ENCODE measurements at places on chromosomes 11 and 22.
A peak's percentile ranks its signal among the peaks of the same experiment; 100 is the strongest.

DNA sequence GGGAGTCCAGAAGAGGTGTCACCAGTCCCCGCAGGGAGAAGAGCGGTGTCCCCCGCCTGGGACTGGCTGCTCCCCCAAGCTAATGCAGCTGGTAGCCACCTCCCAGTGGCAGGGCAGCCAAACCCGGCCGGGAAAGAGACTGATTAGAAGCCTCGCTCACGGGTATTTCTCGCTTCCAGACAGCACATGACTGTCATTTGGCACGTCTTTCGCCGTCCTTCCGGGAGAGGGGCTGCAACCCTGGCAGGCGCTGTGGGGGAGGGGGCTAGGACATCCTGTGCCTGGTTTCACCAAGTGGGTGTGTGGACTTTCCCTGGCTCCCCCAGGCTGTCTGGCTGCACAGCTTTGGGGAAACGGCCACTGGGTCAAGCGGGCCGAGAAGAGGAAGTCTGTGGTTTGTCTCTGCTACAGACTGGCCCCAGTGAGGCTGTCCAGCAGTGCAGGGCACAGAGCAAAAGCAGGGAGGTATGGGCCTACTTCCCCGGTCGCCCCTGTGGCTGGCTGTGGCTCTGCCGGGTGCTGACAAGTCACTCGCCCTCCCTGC, 3.8 kb downstream of the CD81 start:
- DNase-seq, result no peak

DNA sequence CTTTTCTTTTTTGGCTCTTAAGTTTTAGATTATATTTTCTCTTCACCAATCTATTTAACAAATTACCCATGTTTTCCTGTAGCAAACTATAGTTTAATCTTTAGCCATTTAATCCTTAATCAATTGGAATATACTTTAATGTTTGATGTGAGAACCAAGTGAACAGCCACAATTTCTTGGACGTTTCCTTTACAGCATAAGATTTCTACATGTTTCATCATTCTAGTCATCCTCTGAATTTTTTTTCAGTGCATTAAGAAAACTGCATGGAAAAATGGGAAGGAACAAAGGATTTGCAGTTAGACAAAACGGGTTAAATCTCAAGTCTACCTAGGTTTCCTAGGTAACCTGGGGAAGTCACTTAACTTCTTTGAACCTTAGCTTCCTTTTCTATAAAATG, 507.1 kb upstream of the CCDC90B start:
- no peak for DNase-seq

- DNase-seq, result no peak
Observed at GRCh38 chr11:64459609-64460008, 100.6 kb downstream of the RPS6KA4 start.

GRCh38 chr22:21573750-21574494, 6.4 kb downstream of the UBE2L3 start:
- no peak for DNase-seq

GRCh38 chr11:75035911-75036565, 47.3 kb downstream of the NEU3 start:
- no peak for DNase-seq

- no peak for DNase-seq
Observed at GRCh38 chr11:33689501-33689900, 11.1 kb downstream of the C11orf91 start.

DNA sequence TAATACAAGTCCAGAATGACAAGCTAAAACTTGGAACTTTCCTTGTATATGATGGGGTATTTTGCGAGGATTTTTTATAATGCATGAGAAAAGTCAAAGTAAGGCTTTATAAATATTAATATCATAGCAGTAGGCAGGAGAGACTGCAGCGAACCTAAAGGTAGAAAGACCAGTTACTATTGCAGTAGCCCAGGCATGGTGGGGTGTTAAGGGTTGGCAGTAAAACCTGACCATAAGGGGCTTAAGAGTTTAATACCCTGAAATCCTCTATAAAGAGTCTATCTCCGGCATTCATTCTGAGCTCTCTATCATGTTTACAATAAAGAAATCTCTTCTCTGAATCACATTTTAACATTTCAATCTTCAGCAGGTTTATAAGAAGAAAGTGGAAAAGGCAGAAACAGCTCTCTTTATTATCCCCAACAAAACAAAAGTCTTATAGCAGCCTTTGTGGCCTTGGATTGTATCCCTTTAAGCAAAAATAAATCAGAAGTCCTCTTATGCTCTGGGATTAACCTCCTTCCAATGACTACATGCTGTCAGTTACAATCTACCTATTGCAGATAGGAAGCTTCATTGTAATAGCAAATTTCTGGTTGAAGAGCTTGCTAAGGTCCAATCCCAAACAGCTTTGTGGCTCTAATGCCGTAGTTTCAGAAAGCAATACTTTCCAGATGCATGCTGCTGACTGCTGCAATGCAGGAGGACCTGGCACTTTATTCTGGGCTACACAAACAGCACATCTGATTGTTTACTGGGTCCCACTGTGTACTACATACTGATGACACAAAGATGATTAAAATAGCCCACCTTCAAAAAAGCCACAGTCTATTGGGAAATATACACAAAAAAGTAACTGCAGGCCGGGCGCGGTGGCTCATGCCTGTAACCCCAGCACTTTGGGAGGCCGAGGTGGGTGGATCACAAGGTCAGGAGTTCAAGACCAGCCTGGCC, 45.8 kb downstream of the SIK3 start:
- DNase-seq, result no peak

GRCh38 chr22:47105085-47105484, 342.6 kb downstream of the TBC1D22A start:
- DNase-seq, result no peak

- DNase-seq, result no peak
Observed at GRCh38 chr22:37968452-37969251, 15.2 kb downstream of the POLR2F start.

DNA sequence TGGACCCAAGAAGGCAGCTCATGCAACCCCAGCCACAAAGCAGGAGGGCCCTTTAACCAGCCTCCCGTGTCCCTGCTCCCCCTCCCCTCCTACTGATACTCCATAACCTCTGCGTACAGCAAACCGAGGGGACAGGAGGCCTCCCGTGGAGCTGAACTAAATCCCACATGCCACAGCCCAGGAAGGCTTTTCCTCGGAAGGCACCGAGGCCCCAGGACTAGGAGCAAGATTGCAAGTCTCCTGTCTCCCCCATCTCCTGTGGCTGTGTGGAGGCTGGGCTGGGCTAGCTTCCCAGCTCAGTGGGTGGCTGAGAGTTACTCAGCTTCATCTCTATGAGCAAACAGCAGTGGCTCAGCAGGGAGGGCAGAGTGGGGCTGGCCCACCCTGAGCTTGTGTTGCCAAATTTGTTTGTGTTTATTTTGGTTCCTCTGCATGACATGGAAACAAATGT, 62.7 kb upstream of the NECTIN1 start:
- no peak for DNase-seq

- DNase-seq, result no peak
Observed at GRCh38 chr11:127471662-127472061, 471.1 kb upstream of the KIRREL3 start.

- no peak for DNase-seq
Observed at GRCh38 chr11:119480380-119481020, 57.5 kb upstream of the THY1 start.

GRCh38 chr11:19625438-19625837, 87.2 kb upstream of the NAV2 start:
- DNase-seq, result no peak

GRCh38 chr11:5719703-5720495, 16.3 kb upstream of the OR56B1 start:
- no peak for DNase-seq

GRCh38 chr22:25493794-25494193, 70.7 kb upstream of the GRK3 start:
- no peak for DNase-seq

- no peak for DNase-seq
Observed at GRCh38 chr22:44981857-44982256, 27.9 kb downstream of the PHF21B start.

DNA sequence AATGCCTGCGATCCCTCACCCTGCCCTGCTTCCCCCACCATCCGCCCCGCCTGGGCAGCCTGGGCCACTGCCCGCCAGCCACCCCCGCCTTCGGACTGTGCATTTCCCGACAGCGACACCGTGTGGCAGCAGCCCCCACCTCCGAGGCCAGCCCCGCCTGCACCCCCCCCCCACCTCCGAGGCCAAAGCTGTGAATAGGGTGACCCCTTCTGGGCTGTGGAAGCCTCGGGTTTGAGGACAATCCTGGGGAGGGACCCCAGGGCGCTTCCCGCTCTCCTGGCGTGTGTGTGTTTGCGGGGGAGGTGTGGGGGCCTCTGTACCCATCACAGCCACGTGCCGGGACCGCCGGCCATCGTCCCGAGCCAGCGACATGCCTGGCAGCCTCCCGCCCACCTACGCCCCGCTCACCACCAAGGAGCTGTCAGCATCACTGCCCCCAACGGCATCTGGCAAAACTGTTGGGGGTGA, 33.8 kb upstream of the PPARA start:
- peak; percentile 73 for DNase-seq

Data from SW 1271 (cell line).